Breast epithelium (tissue), 4 donors: ENCODE measurements at places on chromosomes 3 and 15. TPM values are rescaled to one million over a fixed set of nuclear protein-coding genes. Genes with fewer than 3 reads are reported as not detected.
A peak's percentile ranks its signal among the peaks of the same experiment; 100 is the strongest.

DNA sequence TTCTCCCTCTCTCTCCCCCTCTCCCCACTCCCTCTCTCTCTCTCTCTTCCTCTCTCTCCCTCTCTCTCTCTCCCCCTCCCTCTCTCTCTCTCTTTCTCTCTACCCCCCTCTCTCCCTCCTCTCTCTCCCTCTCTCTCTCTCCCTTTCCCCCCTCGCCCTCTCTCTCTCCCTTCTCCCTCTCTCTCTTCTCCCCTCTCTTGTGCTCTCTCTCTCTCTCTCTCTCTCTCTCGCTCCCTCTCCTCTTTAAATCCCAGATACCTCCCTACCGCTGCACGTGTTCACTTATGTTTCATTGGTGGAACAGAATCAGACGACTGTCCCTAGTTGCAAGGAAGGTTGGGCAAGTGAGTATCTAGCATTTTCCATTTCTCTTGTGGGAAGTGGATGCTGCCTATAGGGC lies 166.5 kb downstream of the EBLN2 start:
- DNase-seq = no peak
- H3K27ac ChIP-seq = no peak overlapping the region
- H3K4me3 ChIP-seq = no peak overlapping the region
- H3K36me3 ChIP-seq = no peaks in the 10 kb centered on the region

- peak overlapping the region; percentile 66 for H3K27ac ChIP-seq
- H3K27me3 ChIP-seq = no peaks in the 10 kb centered on the region
- peaks cover 12% of the 10 kb centered on the region for H3K4me1 ChIP-seq
- no peak overlapping the region for H3K4me3 ChIP-seq
- DNase-seq = no peak
Measured at GRCh38 chr15:59158701-59159034, 48.0 kb upstream of the LDHAL6B start.

- no peak overlapping the region for H3K27ac ChIP-seq
- H3K4me3 ChIP-seq = no peak overlapping the region
- no peak for DNase-seq
- no peaks in the 10 kb centered on the region for H3K27me3 ChIP-seq
Measured at GRCh38 chr15:77839970-77840905, 207.5 kb upstream of the LINGO1 start.

DNA sequence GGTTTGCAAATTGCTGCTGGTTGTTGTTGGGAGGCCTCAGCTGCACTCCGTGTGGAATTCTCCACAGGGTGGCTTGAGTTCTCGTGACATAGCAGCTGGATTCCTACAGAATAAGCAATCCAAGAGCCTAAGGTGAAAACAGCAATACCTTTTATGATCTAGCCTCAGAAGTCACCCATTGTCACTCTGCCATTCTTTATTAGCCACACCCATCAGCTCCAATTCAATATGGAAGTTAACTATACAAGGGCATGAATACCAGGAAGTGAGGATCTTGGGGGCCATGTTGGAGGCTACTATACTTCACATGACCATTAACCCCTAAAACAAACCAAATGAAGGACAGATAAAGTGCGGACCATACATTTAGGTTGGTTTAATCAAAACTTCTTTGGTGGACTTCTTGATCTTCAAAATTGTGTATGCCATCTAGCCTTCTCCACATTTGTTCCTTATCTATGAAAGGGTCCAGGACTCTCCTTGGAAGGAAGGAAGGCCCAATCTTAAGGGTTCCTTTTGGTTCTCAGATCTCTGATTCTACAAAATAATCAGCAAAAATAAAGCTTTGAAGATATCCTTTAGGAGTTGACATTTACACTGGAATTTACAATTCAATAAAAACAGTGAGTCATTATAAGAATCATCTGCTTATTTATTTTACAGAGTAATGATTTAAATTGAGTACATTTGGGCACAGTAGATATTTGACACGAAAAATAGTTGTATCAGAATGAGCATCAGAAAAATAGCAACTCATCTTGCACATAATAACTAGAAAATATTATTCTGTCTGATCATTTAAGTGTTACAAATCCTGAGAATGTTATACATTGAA lies 21.5 kb downstream of the CIAO2A start:
- DNase-seq = no peak
- H3K27ac ChIP-seq = peak overlapping the region; percentile 80
- no peak overlapping the region for H3K4me3 ChIP-seq
- no peaks in the 10 kb centered on the region for H3K4me1 ChIP-seq

DNA sequence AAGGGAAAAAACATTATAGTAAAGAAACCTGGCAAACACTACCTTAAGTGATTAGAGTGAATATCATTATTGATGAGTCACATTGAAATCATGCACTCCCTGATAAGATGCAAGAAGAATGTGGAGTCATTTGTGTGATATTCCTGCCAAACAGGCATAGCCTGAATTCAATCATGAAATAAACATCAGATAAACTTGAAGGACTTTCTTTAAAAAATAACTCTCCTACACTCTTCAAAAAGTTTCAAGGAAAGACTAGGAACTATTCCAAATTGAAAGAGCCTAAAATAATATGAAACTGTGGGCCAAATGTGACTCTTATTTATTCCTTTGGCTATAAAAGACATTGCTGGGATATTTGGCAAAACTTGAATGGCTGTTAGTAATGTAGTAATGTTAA lies 625.7 kb upstream of the LMCD1 start:
- H3K27me3 ChIP-seq = no peaks in the 10 kb centered on the region
- no peaks in the 10 kb centered on the region for H3K4me1 ChIP-seq
- H3K4me3 ChIP-seq = no peak overlapping the region
- no peak overlapping the region for H3K27ac ChIP-seq

DNA sequence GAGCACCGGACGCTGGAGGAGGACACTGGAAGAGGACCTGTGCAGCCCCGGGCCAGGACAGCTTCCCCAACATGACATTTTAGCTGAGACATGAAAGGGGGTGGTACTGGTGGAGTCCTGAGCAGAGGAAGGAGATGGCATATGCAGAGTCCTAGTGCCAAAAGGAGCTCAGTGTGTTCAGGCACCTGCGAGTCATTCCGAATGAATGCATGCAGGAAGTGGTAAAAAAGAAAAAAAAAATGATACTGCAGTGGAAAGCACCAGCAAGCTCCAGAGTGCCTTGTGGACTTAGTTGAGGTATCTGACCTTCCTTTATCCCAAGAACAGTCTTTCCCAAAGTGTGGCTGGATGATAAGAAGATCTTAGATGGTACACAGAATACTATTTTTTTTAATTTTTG lies 6.6 kb upstream of the ZNF148 start:
- no peaks in the 10 kb centered on the region for H3K4me1 ChIP-seq
- H3K27me3 ChIP-seq = no peaks in the 10 kb centered on the region
- H3K27ac ChIP-seq = no peak overlapping the region
- no peak overlapping the region for H3K4me3 ChIP-seq
- no peak for DNase-seq

- no peaks in the 10 kb centered on the region for H3K27me3 ChIP-seq
- DNase-seq = no peak
- no peak overlapping the region for H3K27ac ChIP-seq
- no peaks in the 10 kb centered on the region for H3K4me1 ChIP-seq
Measured at GRCh38 chr3:80000022-80000421, 232.2 kb upstream of the ROBO1 start.

- peak overlapping the region; percentile 76 for H3K27ac ChIP-seq
- no peaks in the 10 kb centered on the region for H3K4me1 ChIP-seq
- no peaks in the 10 kb centered on the region for H3K36me3 ChIP-seq
- DNase-seq = no peak
- no peaks in the 10 kb centered on the region for H3K27me3 ChIP-seq
- H3K4me3 ChIP-seq = peak overlapping the region; percentile 88
Measured at GRCh38 chr3:16514021-16514700, 662 bp upstream of the RFTN1 start.

DNA sequence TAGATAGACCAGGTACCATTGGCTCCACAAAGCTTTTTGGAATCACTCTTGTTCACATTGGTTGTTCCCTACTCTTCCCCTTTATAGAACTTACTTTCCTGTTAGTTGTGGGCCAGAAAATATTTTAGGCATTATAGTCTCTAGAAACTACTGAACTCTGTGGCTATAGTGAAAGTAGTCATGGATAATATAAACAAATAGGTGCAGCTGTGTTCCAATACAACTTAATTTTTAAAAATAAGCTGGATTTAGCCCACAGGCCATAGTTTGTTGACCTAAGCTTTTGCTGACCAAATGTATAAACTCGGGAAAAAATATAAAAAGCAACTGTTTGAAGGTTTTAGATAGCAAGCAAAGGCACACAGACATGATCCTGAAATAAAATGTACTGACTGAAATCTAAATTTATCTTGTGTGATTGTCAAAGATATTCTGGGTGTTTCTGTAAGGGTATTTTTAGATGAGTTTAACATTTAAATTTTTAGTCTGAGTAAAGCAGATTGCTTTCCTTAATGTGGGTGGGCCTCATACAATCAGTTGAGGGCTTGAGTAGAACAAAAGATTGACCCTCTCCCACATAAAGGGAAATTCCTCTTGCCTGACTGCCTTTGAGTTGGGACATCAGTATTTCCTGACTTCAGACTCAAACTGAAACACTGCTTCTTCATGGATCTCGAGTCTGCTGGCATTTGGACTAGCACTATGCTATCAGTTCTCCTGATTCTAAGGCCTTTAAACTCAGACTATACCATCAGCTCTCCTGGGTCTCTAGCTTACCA lies 13.2 kb downstream of the IQCB1 start:
- no peaks in the 10 kb centered on the region for H3K36me3 ChIP-seq
- no peak for DNase-seq
- H3K4me3 ChIP-seq = no peak overlapping the region
- no peak overlapping the region for H3K27ac ChIP-seq
- H3K27me3 ChIP-seq = no peaks in the 10 kb centered on the region

DNA sequence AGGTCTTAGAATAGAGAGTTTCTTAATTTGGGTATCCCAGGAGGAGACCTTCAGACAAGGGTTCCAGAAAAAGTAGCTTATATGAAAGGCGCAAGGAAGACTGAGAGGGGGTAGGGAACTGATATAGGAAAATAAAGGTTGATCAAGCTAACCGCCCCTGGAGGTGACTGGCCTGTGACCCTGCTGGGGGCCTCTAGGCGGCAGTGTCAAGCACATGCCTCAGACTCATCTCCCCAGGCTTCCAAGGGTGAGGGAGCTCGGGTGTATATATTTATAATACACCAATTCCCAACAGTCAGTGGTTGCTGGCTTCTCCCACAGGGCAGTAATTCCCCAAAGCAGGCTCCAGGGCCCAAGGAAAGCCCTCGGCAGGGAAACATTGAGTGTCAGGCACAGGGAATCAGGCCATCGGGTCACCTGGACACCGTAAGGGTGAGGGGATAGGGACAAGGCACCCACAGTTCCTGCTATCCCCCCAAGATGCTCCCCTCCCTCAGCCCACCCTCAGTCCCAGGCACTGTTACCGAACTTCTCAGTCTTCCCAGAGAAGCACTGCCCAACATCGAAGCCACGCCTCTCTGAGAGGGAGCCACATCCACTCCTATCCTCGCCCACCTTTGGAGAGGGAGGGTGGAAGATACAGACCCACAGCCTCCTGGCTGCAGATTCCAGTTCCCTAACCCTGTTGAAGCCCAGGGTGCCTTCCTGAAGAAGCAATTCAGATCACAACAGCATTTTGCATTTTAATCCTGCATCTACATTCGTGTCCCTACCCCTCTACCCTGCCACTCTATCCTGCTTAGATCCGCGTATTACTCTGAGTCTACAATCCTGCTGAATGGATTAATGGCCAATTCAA lies 19.5 kb upstream of the CAV3 start:
- no peak for DNase-seq
- H3K27me3 ChIP-seq = no peaks in the 10 kb centered on the region
- no peak overlapping the region for H3K4me3 ChIP-seq
- no peaks in the 10 kb centered on the region for H3K4me1 ChIP-seq

- H3K4me1 ChIP-seq = no peaks in the 10 kb centered on the region
- H3K27ac ChIP-seq = no peak overlapping the region
- H3K36me3 ChIP-seq = no peaks in the 10 kb centered on the region
- no peak for DNase-seq
- H3K27me3 ChIP-seq = no peaks in the 10 kb centered on the region
- no peak overlapping the region for H3K4me3 ChIP-seq
Measured at GRCh38 chr15:99090011-99090699, 14.7 kb upstream of the SYNM start.

DNA sequence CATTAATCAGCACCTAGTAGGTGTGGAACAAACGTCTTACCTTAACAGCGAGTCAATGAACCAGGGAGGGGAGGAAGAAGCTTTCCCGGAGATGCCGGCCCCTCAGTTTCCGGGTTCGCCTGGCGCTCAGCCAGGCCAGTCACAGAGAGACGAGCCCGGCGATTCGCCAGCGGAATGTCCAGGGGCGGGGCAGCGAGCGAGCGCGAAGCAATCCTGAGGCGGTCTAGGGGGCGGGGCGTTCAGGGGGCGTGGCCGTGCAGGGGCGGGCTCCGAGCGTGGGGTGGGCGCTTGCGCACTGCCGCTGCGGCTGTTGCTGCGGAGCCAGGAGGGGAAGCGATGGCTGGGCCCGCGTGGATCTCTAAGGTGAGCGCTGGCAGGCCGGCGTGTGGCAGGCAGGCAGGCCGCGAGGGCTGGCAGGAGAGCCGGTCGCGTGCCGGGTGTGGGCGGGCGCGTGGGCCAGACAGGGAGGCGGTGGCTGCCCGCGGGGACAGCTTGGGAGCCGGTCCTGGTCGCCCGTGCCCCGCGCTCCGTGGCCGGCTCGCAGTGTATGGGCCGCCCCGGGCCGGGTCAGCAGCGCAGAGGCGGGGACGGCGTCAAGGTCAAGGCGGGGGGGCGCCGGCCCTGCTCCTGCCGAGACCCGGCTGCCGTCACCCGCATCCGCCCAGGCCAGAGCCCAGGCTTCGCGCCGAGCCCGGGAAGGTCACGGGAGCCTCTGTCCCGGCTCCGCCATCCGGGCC lies at the start of gene IDH3A:
Gene IDH3A, plus strand, starts transcription at position 295 of the 737 bp plus-strand sequence. Its CDS starts 42 bp downstream, at position 337.
- no peaks in the 10 kb centered on the region for H3K27me3 ChIP-seq
- DNase-seq = peak; percentile 97
- peak within 1 kb of the TSS; percentile 73 for H3K4me3 ChIP-seq

- H3K27ac ChIP-seq = no peak overlapping the region
- H3K4me3 ChIP-seq = no peak overlapping the region
- DNase-seq = no peak
- H3K4me1 ChIP-seq = no peaks in the 10 kb centered on the region
Measured at GRCh38 chr3:7166460-7166859, 305.5 kb downstream of the GRM7 start.

The IL5RA gene
- 0.48 TPM for total RNA-seq

The SENP7 gene
- total RNA-seq = 26.9 TPM

The MAP6D1 gene
- 0.33 TPM for total RNA-seq

The SLC51A gene
- not detected for total RNA-seq

The NR2E3 gene
- total RNA-seq = 2.9 TPM

The ACOX2 gene
- 31.5 TPM for total RNA-seq

The SLC22A13 gene
- 0.48 TPM for total RNA-seq
